ENCODE measurements at places on chromosomes 1 and 21.

GRCh38 chr1:227125929-227126545 is 185.9 kb downstream of the COQ8A start:
- no peak for DNase-seq

GRCh38 chr1:178101266-178101630 is 7.3 kb downstream of the RASAL2 start:
- no peak for DNase-seq

- no peak for DNase-seq
Measured at GRCh38 chr1:84171481-84171880, 27.4 kb downstream of the PRKACB start.

- DNase-seq = no peak
Measured at GRCh38 chr1:209404577-209404976, 178.9 kb upstream of the CAMK1G start.

DNA sequence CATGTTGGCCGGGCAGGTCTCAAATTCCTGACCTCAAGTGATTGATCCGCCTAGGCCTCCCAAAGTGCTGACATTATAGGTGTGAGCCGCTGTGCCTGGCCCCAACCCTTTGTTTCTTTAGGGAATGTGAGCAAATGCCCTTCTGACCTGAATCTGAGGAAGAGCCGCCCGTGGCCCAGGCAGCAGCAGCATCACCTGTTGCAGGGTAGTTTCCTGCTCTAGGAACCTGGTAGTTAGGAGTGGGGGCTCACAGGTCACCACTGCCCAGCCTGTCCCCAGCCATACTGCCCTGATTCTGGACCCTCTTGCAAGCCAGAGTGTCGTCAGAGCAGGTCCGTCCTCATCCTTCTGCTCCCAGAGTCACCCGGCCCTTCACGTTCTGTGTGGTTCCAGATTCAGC is 13.0 kb downstream of the YBEY start:
- no peak for DNase-seq

DNA sequence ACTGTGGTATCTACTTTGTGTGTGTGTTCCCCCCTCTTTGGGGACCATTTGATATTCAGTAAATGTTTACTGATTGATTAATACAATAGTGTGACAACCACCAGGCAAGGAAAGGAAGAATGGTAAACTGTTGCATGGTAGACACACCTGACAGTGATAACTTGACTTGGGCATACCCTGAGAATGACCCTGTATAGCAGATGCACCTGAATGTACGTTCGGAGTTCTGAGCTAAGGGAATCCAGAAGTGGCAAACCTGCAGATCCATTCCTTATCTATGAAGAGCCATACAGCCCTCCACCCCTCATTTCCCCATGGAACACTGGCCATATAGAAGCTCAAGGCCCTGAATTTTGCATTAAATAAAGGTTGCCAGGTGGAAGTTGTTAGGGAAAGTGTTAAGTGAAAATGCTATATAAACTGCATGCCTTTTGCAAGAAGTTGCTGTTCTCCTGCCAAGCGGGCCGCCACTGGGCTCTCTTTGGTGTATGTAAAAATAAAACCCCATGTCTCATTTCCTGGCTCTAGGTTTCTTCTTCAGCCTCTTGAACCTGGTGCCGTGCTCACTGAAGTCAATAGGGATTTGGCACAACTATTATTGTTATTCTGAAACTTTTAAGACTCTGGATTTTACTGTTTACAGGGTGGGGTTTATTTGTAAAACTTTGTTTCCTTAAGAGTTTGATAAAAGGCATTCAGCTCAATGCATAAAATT is 32.6 kb upstream of the DENND1B start:
- DNase-seq = no peak

DNA sequence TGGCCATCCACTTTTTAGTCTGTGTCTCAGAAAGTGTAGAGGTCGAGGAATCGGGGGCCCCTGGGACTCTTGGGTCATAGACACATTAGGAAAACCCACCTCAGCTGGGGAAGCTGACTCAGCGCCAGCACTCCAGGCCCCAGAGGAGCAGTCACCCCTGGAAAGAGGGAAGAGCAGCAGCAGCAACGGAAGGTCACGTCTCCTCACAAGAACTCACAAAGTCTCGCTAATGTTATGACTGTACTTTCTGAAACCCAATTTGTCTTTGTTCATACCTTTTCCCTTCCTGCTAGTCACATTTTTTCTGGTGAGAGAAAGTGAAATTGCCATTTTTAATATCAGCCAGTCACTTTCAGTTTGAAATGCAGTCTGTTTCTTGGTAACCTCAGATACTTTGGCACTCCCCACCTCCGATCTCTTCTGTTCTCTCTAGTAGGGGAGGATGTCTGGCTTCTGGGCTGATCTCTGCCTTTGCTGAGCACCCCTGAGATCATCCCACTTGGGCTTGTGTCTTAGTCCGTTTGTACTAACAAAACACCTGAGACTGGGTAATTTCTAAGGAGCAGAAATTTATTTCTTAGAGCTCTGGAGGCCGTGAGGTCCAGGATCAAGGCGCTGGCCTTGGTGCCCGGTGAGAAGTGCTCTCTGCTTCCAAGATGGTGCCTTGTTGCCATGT is 6.0 kb upstream of the NLRP3 start:
- DNase-seq = no peak

DNA sequence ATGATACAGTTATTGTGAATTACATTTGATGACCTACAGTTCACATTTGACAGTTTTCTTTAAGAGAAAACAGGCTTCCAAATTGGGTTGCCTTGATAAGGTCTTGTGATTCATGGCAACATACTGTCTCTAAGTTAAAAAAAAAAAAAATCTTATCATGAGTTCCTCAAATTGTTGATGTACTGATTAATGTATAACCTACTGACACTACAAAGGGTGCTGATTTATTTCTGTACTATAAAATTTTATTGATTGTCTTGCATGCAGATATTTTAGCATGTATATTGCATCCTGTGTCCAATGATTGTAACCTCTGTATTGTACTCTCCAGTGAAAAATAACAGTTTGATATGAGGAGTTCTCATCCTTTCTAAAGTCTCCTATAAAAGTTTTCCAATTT is 197.3 kb upstream of the IVNS1ABP start:
- DNase-seq = no peak

DNA sequence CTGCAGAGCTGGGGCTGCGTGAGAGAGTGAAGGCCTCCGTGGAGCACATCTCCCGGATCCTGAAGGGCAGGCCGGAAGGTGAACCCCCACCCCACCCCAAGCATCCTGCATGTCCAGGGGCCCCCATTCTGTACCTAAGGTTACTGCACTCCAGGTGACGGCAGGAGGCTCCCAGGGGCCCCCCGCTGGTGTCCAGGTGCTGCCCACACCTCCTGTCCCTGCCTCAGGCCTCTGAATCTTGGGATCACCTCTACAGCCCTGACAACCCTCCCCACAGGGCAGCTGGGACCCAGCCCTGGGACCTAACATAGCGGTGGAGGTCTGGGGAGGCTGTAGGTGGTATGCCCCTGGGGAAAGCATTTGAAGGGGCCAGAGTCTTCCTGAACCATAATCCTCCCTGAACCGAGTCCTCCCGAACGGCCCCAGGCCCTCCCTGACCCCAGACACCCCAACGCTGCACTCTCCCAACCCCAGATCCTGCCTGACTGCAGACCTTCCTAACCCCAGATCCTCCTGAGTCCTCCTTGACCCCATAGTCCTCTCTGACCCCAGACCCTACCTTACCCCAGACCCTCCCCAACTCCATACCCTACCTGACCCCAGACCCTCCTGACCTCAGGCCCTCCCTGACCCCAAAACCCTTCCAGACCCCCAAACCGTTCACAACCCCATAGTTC is 33.5 kb downstream of the TRIM11 start:
- no peak for DNase-seq

DNA sequence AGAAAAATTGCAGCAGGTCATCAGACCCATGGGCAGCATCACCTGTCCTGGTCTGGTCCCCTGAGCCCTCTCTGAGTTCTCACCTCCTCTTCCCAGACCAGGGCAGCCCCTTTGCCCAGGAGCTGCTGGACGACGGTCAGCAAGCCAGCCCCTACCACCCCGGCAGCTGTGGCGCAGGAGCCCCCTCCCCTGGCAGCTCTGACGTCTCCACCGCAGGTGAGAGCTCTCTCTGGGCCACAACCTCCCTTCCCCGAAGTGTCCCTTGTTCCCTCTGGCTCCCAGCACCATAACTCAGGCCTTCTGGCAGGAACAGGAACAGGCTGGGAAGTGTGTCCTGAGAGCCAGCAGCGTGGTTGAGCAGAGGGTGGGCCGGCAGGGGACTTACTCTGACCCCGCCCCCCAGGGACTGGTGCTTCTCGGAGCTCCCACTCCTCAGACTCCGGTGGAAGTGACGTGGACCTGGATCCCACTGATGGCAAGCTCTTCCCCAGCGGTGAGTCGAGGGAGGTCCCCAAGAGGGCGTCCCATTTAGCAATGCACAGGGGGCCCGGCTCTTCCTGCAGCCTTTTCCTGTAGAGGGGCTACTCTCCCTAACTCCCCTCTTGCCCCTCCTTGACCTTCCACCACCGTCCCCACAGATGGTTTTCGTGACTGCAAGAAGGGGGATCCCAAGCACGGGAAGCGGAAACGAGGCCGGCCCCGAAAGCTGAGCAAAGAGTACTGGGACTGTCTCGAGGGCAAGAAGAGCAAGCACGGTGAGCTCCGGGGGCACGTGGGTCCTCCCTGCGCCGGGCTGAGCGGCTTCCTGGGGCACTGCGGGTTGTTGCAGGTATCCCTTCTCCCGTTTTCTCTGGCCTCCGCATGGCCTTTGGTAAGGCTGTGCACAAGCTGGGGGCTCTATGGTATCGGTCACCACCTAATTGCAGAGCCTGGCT is 2.4 kb downstream of the ELF3 start:
- no peak for DNase-seq

DNA sequence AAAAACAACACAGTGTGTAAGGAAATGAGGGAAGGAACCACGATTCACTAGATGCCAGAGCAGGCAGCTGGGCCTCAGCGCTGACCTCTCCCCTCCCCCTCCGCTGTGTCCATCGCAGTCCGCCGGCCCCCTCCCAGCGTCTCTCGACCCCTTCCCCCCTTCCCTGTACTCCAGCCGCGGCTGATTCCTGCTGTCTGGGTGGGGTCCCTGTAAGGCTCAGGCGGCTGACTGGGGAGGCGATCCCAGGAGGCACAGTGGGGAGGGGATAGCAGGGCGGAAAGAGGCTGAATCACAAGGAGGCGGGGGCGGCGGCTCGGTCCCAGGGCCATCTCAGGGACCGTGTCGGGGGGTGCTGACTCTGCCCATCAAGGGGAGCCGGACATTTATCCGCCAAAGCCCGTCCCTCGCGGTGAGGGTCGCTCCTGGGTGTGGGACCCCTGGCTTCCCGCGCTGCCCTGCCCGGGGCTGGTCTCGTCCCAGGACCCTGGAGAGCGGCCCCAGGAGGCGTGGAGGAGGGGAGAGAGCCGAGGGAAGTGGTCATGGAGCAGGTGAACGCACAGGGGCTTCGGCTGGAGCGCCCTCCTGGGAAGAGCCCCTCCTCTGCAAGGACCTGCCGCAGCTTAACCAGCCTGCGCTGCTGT is 241.9 kb downstream of the PTPRU start:
- DNase-seq = no peak

DNA sequence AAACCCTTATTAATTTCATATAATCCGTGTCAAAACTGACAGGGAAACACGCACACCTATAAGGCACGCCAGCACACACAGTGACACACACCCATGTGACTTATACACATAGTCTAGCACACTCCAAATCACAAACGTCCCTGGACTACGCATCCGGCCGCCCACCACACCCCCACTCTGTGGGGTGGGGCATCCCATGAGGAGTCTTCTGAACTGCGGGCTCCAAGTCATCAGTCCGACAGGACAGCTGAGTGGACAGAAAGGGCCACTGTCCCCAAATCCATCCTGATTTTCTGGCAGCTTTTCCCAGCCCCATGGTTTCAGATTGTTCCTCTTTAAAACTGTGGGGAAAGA is 829 bp downstream of the PEA15 start:
- DNase-seq = no peak

GRCh38 chr1:43188106-43188505 is 16.0 kb downstream of the CFAP57 start:
- no peak for DNase-seq
